Left kidney (tissue), 8 donors: ENCODE measurements at places on chromosomes 2 and 18.

DNA sequence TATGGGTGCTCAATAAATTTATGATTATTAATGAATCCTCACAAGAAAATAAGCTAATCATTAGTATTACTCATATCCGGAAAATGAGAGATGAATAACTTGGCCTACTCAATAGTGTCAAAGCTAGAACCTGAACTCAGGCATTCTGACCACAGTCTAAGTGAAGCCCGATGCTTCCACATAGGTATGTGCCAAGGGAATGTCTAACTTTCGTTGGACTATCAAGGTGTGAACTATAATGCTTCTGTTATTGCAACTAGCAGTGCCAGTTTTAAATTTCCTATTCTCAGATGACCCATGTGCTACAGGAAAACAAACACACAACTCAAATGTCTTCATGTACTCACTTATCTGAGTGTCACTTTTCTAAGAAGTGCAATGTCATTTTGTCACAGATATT, 1.8 kb downstream of the BARD1 start:
- peak; percentile 13 for DNase-seq

DNA sequence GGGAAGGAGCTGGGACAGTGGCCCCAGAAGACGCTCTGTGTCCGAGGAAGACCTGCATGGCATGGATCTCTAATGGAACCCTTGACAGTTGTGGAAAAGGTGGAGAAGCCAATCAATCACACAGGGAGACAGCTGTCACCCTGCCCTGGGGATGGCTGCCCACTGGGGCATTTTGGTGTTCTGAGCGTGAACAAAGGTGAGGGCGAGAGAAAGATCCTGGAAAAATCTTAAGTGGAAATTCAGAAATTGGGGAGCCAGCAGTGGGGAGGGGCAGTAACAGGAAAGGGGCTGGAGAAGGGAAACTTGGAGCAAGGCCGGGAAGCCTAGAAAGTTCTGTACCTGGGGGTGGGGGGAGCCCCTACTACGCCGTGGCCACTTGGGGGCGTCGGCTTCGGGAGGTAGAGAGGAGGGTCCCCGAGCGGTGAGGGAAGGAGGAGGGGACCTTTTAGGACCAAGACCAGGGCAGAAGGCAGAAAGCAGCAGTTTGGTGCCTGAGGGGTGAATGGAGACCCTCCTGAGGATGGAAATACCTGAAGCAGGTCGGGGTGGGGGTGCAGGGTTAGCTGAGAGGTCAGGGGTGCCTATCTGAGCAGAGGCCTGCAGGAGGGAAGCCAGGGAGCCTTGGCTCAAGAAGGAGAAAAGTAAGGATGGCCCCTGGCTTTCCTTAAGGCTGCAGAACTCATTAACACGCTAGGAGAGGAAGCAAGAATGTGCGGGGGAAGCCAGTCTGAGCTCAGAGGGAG, 30.0 kb downstream of the NGEF start:
- DNase-seq = no peak

DNA sequence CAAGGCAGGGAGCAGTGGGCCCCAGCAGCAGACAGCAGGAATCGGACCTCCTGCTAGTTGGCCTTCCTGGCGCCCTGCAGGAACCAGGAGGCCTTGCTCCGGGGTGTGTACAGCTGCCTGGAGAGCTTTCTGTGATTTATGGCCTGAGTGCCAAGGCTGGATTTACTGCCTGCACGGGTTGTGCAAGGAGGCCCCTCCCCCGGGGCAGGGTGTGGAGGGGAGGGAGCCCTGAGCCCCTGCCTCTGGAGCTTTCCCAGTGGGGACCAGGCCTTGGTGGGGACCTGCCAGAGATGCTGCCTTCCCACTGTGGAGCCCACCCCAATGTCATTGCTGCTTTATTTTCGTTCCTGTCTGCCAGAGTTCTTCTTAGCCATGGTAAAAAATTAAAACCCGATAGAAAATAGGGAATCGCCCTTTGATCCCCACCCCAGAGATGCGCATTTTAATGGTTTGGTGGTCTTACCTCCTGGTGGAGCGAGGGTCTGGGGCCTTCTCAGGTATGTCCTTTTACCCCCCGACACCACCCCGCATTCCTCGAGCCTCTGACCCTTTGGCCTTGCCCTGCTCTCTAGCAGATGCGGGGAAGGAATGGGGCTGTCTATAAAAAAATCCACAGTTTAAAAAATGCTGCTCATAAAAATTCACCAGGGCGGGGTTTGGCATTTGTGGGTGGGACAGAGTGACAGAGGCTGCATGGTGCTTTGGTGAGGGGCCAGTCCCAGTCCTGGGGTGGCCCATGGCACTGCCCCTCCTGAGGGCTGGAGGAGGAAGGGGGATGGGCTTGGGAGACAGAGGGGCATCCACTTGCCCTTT, 6.9 kb upstream of the RALB start:
- DNase-seq = peak; percentile 79

DNA sequence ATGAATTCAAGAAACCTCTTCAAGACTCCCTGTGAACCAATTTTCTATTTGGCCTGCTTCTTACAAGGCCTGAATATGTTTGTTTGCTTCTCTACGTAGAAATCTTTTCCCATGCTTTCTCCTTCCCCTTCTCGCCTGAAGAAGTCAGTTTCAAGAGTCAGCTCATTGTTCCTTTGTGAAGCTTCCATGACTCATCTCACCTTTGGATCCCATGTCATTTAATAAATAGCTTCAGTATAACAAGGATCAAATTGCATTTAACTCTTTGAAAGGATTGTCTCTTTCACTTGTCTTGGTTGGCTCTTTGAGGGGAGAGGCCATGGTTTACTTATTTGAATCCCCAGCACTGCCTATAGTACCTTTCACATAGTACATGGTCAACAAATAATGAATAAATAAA, 28.4 kb downstream of the CPS1 start:
- no peak for DNase-seq

GRCh38 chr2:226066391-226066790, 666.9 kb downstream of the NYAP2 start:
- DNase-seq = no peak

DNA sequence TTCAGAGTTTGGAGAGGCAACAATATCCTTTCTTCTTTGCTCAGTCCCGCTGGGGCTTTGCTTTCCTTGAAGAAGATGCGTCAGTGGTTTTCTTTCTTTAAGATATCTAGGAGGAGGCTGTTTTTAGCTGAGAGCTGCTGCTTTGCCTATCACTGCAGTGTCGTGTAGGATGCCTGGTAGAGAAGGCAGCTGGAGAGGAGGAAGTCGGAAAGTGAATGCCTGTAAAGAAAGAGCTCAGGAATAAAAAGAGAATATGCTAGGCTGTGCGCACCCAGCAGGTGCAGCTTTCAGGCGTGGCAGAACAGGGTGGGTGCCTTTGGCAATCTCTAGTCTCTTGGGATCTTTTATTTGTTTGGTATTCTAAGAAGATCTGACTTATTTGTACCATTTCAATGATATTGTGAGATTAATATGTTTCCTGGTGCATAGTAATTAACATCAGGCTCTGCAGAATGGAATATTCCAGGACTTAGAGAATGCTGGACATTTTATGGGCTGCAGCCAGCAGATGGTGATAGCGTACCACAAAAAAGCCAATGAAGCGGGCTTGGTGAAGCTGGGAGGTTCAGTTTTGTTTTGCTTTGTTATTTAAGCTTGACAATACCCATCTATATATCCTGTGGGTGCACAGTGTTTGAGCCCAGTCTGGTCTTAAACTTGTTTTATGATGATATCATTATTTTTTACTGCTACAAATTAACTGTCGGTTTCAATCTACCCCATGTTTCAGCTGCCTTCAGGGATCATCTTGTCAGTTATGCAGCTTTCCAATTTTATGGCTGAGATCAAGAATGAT, 34.9 kb downstream of the CAVIN2 start:
- DNase-seq = peak; percentile 74

DNA sequence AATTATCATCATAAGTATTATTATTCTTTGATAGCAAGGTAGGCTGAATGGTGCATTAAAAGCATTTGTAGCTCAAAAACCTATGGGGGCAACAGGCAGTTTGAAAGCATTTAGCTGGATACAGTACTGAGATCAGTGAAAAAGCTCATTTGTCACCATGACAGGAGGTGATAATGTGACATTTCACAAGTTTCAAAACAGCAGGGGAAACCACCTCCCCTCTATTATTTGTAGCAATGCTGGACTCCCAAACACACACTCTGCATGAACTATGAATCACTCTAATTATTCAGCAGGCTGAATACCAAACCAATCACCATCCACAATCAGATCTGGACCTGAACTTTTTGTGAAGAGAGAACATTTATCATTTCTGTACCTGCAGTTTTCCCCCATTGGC, 63.4 kb downstream of the MYO5B start:
- no peak for DNase-seq

DNA sequence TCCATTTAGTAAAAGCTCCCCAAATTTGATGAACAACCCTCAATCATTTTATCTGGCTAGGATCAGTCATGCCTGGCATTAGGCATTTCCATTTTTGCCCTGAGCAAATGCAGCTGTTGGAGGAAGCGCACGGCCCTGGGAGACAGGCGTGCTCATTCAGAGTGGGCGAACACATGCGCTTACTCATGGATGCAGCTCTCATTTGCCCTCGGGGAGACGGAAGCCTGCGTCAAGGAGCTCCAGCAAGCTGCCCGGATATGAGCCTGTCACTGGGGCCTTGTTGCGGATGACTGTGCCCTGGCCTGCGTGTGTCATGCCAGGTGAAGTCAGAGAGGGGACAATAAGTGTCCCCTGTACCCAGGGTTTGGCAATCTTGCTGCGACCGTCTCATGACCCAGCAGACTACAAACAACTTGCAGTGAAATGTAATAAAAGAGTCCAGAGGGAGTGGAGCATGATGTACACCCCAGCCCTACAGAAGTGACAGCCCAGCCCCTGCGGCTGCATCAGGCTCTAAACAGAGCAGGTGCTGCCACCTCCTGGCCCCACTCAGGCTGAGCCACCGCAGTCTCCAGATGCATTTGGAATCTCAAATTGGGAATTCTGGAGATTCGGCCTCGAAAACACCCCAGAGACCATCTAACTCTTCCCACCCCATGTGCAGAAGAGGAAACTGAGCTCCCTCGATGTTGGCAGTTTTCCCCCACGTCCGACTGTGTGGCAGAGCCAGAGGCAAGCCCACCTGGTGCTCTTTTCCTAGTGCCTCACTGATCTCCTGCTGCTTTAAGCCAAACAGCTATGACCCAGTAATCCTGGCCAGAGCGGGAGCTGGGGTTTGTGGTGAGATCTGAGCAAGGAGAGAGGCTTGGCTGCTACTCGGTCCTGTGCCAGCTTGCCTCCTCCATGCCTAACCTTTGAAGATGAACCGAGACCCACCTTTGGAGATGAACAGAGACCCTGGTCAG, 105.0 kb upstream of the ALK start:
- DNase-seq = peak; percentile 43

GRCh38 chr2:149724091-149724490, 136.5 kb upstream of the MMADHC start:
- no peak for DNase-seq

DNA sequence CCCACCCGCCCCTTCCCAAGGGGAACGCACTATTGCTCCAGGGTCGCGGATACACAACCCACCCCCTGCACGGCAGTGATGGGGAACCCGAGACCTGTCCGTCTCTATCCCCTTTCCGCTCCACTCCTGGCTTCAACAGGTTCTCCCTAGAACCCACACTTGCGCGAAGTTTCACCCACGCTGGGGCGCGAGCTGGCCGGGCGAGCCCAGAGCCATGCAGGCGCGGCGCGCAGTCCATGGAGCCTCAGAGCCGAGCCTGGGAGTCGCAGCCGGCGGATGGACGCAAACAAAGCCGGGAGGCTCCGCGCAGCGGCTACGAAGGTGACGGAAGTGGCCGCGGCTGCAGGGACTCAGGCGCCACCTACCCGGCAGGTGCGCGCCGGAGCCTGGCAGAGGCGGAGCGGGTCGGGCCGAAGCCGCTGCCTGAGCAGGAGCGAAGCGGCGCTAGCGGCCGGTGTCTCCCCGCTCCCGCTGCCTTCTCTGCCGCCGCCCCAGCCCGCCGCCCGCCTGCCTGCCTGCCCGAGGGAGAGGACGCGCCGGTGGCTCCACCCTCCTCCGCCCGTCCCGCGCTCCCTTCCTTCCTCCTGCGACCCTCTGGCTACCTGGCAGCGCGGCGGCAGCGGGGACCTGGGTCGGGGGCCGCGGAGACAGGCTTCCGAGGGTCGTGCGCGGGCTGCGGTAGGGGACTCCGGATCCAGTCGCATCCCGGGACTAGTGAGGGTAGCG, 14.0 kb downstream of the ALPG start:
- no peak for DNase-seq

GRCh38 chr2:126832757-126833156, 65.9 kb upstream of the TEX51 start:
- no peak for DNase-seq

DNA sequence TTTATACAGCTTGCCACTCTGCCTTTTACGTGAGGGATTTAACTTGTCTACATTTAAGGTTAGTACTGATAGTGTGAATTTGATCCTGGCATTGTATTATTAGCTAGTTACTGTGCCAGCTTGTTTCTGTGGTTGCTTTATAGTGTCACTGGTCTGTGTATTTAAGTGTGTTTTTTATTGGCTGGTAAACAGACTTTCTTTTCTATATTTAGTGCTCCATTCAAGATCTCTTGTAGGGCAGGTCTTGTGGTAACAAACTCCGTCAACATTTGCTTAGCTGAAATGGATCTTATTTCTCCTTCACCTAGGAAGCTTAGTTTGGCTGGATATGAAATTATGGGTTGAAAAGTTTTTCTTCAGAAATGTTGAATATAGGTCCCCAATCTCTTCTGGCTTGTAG, 1971.0 kb upstream of the LRRTM1 start:
- DNase-seq = no peak

GRCh38 chr2:64263315-64263714, 119.1 kb upstream of the PELI1 start:
- no peak for DNase-seq

GRCh38 chr2:221197225-221197856, 374.8 kb downstream of the EPHA4 start:
- DNase-seq = no peak

DNA sequence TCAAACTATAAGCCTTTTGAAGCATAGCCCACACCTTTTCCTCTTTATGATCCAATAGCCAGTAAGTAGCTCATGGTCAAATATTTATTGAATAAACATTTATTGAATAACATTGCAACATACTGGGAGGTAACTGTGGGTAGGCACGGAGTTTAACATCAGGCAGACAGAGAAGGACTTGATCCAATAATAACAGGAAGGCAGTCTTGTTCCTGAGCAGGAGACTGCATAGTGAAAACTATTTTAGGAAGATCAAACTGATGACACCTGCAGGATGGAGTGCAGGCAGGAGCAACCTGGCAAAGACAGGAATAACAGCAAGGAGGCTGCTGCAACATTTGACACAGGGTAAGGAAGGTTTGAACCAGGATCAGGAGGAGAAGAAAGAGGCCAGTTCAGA, 3.1 kb upstream of the DCTN1 start:
- no peak for DNase-seq

DNA sequence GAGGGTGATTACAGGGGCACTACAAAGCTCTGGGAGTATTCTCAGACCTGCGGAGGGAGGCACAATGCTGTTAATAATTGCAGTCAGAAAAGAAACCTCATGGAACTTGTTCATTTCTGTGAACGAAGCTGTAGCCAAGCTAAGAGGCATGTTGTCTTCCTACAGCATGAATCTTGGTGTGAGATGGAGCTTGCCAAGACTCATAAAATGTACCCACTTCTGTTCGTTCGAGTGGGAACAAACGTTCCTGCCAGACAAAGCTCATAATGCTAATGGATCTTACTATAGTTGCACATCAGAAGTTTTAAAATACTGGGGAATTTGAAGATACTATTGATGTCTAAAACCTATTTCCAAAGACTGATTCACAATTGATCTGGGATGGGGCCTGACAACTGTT, 489.1 kb downstream of the ZEB2 start:
- DNase-seq = no peak
